Activated CD8-positive, alpha-beta memory T cell treated with anti-CD3 and anti-CD28 coated beads for 24 hours (primary cell): ENCODE measurements at places on chromosomes 1 and 21.
A peak's percentile ranks its signal among the peaks of the same experiment; 100 is the strongest.

DNA sequence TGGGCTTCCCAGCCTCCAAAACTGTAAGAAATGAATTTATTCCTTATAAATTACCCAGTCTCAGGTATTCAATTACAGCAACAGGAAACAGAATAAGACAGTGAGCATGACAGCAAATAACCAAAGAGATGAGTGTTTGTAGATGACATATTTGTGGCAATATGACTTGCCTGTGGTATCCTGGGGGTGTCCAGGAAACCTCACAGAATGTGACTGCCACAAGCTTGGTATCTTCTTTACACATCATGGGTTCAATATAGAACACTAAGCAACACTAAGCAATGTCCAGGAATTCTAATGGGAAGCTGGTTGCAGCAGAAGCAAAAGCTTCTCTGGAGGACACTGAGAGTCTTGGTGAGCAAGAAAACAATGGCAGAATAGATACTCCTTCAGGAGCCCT lies 236.4 kb upstream of the BEND5 start:
- no peak for DNase-seq

DNA sequence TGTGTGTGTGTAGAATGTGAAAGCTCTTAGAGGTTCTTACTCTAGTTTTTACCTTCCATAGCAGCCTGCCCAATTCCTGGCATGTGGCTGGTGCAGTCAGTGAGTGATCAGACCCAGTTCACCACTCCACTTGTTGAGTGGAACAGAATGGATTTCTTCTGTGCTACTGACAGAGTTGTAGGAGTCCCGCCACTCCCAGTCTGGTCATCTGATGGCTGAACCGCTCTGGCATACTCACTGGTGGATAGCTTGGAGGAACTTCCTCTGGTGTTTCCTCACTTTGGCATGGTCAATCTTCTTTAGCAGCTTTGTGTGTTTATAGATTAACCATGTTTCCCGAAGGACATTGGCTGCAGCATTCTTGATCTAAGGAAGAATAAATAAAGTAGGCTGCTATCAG lies 106.7 kb upstream of the ADAR start:
- no peak for DNase-seq

DNA sequence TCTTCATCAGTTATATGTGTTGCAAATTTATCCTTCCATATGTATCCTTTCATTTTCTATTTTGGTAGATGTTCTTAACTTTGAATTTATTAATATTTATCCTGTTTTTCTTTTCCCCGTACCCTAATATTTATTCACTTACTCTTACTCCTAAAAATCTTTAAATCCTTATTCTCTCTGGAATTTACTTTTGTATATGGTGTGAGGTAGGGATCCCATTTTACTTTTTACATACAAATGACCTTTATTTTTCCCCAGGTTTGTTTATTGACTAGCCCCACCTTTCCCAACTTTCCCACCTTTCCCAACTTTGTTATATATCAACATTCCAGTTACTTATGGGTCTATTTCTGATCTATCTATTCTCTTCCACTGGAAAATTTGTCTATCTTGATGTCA lies 21.7 kb upstream of the ADAR start:
- DNase-seq = no peak

DNA sequence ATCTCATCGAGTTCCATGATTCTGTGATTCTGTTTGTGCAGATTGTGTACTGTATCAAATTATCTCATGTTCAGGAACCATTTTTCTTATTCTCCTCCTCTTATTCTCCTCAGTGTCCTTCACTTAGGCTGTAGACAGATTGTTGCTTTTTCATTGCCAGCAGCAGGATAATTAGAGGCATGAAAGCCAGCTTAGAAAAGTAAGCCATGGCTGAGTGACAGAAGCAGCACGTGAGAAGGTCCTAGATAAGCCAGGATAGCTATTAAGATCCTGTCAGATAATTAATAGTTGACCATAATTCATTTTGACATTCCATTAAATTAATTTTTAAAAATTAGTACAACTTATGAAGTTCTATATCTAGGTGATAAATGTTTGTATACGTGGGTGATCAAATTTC lies 60.8 kb upstream of the PRKACB start:
- DNase-seq = no peak

DNA sequence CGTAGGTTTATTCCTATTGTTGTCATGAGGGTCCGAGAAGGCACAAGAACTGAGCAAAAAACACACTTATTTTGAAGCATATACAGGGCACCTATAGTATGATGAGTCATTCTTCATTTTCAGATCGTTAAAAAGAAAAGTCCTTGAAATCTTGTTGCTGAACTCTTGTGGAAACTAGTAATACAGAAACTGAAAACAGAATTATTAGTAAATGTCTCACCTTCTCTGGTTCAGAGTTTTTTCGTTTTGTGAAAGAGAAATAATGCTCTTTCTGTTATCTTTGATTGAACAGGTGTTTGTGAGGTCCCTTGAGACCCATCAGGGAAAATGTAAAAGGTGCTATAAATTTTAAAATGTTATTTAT lies 102.0 kb upstream of the COA6 start:
- DNase-seq = no peak

- no peak for DNase-seq
Measured at GRCh38 chr21:30714456-30714855, 4.1 kb downstream of the KRTAP21-3 start.

DNA sequence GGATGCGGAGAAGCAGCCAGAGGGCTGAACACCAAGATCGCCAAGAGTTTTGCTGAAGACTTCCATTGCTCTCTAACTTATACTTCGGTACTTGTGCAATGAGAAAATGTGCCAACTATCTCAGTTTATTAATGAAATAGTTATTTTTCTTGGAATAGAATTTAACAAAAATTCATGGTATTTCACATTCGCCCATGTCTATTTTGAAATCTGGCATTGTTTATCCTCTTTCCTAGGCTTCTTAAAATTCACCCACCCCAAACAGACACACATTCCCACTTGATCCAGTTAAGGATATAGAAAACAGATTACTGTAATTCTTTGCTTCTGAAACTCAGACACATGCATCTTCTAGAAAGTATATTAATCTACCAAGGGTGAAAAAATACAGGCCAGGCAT lies 56.3 kb upstream of the ADAMTS5 start:
- DNase-seq = no peak

GRCh38 chr1:150764617-150765101 lies 919 bp downstream of the CTSS start:
- no peak for DNase-seq

DNA sequence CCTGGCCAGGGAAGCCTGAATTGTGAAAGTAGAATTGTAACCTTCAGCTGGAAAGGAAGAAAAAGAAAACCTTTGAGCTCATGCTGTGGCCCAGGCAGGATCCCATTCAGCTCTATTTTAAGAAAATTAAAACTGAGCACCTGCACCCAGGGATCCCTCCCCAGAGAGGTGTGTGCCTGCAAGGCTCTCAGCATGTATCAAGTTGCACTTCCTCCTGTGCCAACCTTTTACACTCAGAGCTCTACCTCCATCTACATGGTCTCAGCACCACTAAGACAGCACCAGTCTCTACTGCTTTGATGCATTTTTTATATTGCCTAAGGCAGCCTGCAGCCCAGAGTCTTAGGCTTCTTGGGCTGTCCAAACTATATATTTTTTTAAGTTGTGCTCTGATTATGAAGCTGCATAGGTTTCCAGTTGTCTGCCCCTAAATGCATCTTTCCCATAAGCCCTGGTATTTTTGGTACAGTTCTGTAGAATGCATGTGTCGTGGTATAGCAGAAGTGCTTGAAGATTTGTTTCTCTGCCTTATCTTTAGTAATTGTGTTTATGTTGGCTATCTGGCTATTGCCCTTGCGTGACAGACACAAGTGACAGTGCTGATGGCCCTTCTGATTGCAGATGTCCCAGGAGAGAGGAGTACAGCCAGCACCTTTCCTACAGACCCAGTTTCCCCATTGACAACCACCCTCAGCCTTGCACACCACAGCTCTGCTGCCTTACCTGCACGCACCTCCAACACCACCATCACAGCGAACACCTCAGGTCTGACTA lies 63.1 kb downstream of the PTPRC start:
- no peak for DNase-seq

DNA sequence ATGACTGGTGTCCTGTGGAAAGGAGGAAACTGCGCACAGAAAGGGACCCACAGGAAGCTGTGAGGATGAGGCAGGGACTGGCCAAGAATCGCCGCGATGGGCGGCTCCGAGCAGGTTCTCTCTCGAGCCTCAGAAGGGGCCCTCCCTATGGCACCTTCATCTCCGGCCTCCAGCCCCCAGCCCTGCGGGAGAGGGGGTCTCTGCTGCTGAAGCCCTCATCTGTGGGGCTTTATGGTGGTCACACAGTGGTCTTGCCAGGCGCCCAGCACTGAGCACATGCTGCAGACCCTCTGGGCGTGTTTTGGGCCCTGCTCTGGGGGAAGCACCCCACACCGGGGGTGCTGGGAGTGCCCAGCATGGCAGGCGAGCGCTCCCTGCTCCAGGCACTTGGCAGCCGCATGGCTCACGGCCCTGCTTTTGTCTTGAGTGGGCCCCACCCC lies 86.6 kb upstream of the ACTRT2 start:
- DNase-seq = no peak

- peak; percentile 11 for DNase-seq
Measured at GRCh38 chr1:26690576-26691031, 5.2 kb upstream of the ARID1A start.

- peak; percentile 15 for DNase-seq
Measured at GRCh38 chr1:228974273-228974672, 239.0 kb downstream of the RHOU start.

- DNase-seq = no peak
Measured at GRCh38 chr21:31218830-31219608, 125.0 kb downstream of the TIAM1 start.

DNA sequence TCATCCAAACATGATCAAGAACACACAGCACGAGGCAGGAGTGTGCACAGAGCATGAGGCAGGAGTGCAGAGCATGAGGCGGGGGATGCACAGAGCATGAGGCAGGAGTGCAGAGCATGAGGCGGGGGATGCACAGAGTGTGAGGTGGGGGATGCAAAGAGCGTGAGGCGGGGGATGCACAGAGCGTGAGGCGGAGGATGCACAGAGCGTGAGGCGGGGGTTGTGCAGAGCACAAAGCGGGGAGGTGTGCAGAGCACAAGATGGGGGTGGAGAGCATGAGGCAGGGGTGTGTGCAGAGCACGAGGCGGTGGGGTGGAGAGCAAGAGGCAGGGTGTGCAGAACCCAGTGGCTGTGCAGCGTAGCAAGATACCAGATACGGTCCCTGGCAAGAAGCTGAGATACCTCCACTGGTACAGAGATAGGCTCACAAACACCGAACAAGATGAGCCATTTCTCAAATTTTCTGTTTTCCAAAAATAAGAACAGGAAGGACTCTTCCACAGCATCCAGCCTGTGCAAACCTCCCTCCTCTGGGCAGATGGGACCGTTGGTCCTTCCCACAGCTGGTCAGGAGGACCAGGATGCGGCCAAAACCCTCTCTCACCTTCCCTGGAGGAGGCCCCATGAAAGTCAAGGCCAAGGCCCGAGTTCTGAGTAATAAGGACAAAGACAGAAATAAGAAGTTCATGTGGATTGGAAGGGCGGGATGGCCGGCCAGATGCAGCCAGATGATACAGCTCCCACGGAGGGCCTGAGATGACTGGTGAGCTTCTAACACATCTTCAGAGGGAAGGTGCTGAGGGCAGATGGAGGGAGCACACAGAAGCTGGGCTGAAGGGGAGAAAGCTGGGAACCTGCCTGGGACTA lies 12.0 kb downstream of the SPATC1L start:
- DNase-seq = peak; percentile 24

DNA sequence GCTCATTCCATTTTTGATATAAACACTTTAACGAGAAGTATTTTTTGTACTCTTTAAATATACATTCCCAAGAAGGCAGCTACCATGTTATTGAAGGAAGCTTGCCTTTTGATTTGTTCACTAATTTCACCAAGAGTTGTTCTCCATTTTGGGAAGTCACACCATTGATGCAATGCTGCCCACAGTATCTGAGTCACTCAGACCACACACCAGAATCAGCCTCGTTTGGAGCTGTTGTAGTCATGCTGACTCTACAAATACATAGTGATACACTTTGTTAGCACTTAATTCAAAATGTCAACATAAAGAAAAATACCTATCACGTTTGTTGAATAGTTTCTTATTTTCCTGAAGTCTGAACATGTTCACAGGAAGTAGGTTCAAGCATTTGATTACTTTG lies 78.7 kb downstream of the PAPPA2 start:
- no peak for DNase-seq

DNA sequence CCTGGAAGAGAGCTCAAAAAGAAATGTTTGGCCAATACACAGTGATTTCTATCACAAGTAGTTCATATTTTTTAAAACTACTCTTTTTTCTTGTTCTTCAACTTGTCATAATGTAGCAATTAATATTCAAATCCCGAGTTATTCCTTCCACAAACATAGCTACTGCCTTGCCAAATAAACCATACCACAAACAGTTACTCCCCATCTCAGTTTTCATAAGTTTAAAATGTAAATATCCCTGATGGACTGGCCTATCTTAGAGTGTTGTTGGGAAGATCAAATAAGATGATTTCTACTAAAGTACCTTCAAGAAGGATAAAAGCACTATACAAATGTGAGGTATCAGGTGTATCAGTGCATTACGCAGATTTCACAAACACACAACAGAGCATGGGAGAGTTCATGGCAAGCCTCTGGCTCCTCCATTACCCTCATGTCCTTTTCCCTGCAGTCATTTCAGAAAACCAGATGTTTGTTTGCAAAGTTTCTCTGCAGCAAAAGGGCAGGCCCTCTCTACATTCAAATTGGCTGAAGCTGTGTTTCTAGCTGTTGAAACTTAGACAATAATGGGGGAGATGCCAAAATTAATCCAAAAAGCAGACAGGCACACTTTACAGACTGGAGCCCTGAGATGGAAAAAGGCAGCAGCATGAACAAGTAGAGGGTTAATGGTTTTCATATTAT lies 16.1 kb downstream of the WLS start:
- DNase-seq = no peak

DNA sequence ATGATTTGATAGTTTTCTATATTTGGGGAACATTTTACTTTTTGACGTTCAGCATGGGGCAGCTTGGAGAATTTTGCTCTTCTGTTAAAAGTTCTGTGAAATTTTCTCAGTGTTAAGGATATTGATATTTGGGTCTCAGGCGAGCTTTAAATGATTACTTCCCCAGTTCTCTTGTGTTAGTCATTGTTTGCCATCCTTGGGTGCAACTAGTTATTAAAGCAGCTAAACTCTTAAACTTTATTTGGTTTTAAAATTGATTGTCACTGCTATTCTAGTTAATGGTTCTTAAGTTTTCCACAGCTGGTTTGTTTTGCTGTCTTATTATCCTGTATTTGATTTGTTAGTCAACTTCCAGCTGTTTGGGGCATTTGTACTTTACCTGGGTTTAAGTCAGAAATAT lies 9.0 kb downstream of the COG2 start:
- DNase-seq = no peak
